ENCODE measurements at places on chromosomes 11 and 22.

GRCh38 chr11:87438416-87438815, 400.7 kb downstream of the TMEM135 start:
- no peak for DNase-seq

- no peak for DNase-seq
Measured at GRCh38 chr11:70091638-70092037, 13.5 kb downstream of the ANO1 start.

- no peak for DNase-seq
Measured at GRCh38 chr11:8878771-8879170, 32.2 kb upstream of the AKIP1 start.

DNA sequence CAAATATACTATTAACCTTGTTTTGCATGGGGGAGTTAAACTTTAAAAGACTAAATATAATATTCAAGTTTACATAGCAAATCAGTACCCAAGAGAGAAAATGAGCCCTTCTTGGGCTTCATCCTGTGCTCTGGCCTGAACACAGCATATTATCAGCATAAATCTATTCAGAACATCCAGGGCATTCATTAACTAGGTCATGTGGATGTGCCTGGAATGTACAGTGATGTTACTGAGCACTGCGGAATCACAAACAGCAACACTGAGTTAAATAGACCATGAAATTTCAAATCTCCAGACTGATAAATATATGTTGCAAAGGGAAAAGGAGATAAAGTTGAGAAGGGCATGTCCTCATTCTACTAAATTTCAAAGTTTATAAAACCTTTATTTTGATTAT, 426.4 kb downstream of the AASDHPPT start:
- DNase-seq: no peak

DNA sequence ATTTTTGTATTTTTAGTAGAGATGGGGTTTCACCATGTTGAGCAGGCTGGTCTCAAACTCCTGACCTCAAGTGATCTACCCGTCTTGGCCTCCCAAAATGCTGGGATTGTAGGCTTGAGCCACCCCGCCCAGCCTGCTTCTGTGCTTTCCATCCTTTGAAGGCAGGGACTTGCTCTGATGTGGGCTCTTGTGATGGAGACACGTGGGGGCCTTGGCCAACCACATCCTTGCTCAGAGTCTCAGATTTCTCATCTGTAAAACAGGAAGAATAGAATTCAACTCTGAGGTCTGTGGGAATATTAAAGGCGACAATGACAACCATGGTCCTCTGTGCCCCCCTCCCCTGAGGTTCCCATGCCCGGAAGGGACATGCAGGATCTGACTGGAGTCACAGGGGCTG, 3.8 kb upstream of the GGA1 start:
- no peak for DNase-seq

GRCh38 chr11:119062779-119063178, 4.8 kb upstream of the VPS11 start:
- DNase-seq: peak; percentile 80

DNA sequence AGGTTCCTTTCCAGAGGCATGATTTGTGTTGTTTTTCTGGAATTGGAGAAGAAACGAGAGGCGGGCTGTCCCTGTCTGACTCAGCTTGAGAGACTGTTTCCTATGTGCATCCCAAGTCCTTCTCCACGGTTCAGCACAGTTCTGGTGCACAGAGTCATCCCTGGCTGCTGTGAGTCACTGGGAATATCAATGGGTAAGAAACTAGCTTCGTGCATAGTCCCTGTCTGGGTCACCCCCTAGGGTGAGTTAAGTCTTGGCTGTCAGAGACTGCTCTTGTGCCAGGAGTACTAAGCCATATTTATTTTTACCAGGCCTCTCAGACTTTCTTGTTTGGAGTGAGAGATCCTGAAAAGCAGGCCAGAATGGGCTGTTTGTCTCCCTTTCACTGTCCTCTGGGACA, 2.4 kb upstream of the LRP4 start:
- peak; percentile 100 for DNase-seq

- DNase-seq: no peak
Measured at GRCh38 chr22:26534171-26534855, 22.0 kb upstream of the TFIP11 start.

All from fibroblast of mammary gland (primary cell).